Smooth muscle cell of the pulmonary artery (primary cell): ENCODE measurements at places on chromosomes 16 and 17. TPM values are rescaled to one million over a fixed set of nuclear protein-coding genes. Genes with fewer than 3 reads are reported as not detected.

The RPH3AL gene
- total RNA-seq: 1.2 TPM in 2 replicates

The CRHR1 gene
- total RNA-seq: not detected in 2 replicates

The TEPSIN gene
- total RNA-seq: 10.5 and 13.8 TPM in 2 replicates

The C17orf113 gene
- 0.13 and 0.33 TPM in 2 replicates for total RNA-seq

The ZNF469 gene
- 7.2 and 17.1 TPM in 2 replicates for total RNA-seq

The GLG1 gene
- 356 and 369 TPM in 2 replicates for total RNA-seq

The NPW gene
- total RNA-seq: 0.85 and 1.0 TPM in 2 replicates

The PARN gene
- 22.6 and 24.4 TPM in 2 replicates for total RNA-seq

The CACNG1 gene
- total RNA-seq: not detected in 2 replicates

The SPATA2L gene
- 8.8 and 15.6 TPM in 2 replicates for total RNA-seq

The ZPBP2 gene
- not detected in 2 replicates for total RNA-seq

The NOB1 gene
- 17.4 and 23.4 TPM in 2 replicates for total RNA-seq
